ENCODE measurements at places on chromosomes 3 and 15.

GRCh38 chr3:174581558-174581957, 277.6 kb upstream of the NAALADL2 start:
- DNase-seq = no peak

GRCh38 chr15:28110481-28110881, 11.4 kb upstream of the OCA2 start:
- DNase-seq = no peak

DNA sequence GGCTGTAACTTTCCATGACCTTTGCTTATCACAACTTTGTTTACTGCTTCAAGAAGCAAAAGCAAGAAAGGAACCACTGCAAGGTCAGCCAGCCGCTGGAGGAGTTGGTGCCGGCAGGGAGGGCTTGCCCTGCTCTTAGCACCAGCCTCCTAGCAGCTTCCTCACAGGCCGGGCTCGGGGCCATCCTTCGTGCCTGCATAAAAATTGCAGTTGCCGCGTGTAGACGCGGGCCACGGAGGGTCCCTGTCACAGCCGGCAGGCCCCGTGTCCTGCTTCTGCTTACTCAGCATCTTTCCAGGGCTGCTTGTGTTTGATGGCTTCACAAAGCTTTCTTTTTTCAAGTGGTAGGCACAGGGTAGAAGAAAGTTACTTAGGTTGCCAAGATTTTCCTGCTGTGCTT, 84.4 kb downstream of the PGPEP1L start:
- no peak for DNase-seq

DNA sequence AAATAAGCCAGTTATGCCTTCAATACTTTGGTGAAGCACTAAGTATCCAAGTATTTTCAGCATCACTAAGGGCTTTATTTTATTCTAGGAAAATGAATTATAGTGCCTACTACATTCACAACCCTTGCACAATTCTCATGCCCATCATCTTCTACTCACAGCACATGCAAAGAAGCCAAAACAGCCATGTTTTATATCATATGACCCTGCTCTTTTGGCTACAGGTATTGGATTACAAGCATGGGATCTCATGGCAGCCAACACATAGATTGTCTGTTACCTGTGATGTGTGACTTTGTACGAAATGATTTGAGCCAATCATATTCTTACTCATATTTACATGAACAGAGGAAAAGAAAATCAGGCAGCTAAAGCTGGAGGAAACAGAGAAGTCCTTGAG, 38.6 kb downstream of the STT3B start:
- DNase-seq = no peak

DNA sequence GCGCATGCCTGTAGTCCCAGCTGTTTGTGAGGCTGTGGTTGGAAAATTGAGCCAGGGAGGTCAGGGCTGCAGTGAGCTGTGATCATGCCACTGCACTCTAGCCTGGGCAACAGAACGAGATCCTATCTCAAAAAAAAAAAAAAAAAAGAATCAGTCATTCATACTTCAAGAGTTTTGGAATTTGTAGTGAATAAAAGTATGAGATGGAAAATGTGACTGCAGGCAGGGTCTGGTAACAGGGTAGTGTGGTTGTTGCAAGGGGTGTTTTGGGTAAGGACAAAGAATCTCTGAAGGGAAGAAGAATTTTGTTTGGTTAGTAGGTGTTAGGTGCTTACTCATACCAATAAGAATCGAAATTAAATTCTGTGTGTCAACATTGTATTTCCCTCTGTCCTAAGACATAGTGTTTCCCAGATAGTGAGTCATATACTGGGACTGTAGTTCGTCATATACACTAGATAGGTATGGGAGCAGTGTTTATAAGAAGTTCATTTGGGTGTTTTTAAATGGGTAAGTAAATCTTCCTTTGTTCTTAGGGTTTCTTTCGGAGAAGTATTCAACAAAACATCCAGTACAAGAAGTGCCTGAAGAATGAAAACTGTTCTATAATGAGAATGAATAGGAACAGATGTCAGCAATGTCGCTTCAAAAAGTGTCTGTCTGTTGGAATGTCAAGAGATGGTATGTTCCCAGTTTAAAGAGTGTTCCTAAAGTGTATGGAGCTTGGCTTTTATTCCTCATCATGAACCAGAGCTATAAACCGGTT, 14.2 kb downstream of the NR1D2 start:
- DNase-seq = no peak

- no peak for DNase-seq
These were observed 24.6 kb downstream of the EBLN2 start for GRCh38 chr3:73086071-73086494.

DNA sequence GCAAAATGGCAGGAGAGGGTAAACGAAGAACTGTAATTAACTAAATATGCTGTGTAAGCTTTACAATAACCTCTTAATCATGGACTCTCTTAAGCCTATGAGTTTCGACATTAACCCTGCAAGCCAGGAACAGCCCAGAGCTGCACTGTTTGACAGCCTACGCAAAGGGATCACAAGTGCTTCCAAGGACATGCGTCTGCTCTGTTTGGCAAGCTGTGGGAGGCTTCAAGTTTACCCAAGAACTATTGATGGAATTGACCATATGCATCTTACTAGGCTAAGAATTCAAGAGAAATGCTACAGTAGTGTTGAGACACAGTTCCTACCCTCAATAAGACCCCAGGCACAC, 66.0 kb downstream of the PDZRN3 start:
- DNase-seq = no peak

- DNase-seq = no peak
These were observed 58.5 kb upstream of the ZNF148 start for GRCh38 chr3:125433611-125434041.
